ENCODE measurements at places on chromosomes 2 and 18. TPM values are rescaled to one million over a fixed set of nuclear protein-coding genes. Genes with fewer than 3 reads are reported as not detected.

G6PC2 gene
- not detected for total RNA-seq

DNAJC10 gene
- 63.6 TPM for total RNA-seq

UBE2F gene
- 50.7 TPM for total RNA-seq

SPRED2 gene
- 8.9 TPM for total RNA-seq

KIF3C gene
- 5.4 TPM for total RNA-seq

FAHD2B gene
- 32.5 TPM for total RNA-seq

CCNYL1 gene
- total RNA-seq, result 6.4 TPM

CDH20 gene
- total RNA-seq, result 0.10 TPM

CFAP65 gene
- total RNA-seq, result not detected

CGREF1 gene
- total RNA-seq, result 2.9 TPM

PDE11A gene
- not detected for total RNA-seq

ZNF892 gene
- 2.7 TPM for total RNA-seq

EPHA4 gene
- 7.0 TPM for total RNA-seq

SERPINB13 gene
- not detected for total RNA-seq

GRB14 gene
- not detected for total RNA-seq
